Endothelial cell of umbilical vein (primary cell): ENCODE measurements at places on chromosomes 3 and 15. TPM values are rescaled to one million over a fixed set of nuclear protein-coding genes. Genes with fewer than 3 reads are reported as not detected.

GRCh38 chr3:62732183-62732904 is 142.9 kb downstream of the CADPS start:
- DNase-seq = no peak
- no peak overlapping the region for H3K4me3 ChIP-seq
- H3K36me3 ChIP-seq = no peaks in the 10 kb centered on the region

- H3K27ac ChIP-seq = no peak overlapping the region
- H3K4me3 ChIP-seq = no peak overlapping the region
- H3K4me1 ChIP-seq = no peaks in the 10 kb centered on the region
- no peak for DNase-seq
- no peaks in the 10 kb centered on the region for H3K36me3 ChIP-seq
Observed at GRCh38 chr15:47431501-47431900, 285.8 kb upstream of the SEMA6D start.

- H3K27me3 ChIP-seq = peaks cover 4% of the 10 kb centered on the region
- no peak for DNase-seq
- H3K4me1 ChIP-seq = no peaks in the 10 kb centered on the region
Observed at GRCh38 chr3:87161851-87162250, 65.3 kb upstream of the CHMP2B start.

GRCh38 chr3:64140651-64141050 is 84.6 kb downstream of the PRICKLE2 start:
- peaks cover 2% of the 10 kb centered on the region for H3K36me3 ChIP-seq
- no peaks in the 10 kb centered on the region for H3K27me3 ChIP-seq
- no peak for DNase-seq
- H3K27ac ChIP-seq = no peak overlapping the region
- no peak overlapping the region for H3K4me3 ChIP-seq
- H3K4me1 ChIP-seq = no peaks in the 10 kb centered on the region

Gene TCTA
- 18.6 and 21.9 TPM in 2 replicates for total RNA-seq

Gene ZBTB38
- 83.4 and 85.2 TPM in 2 replicates for total RNA-seq

DNA sequence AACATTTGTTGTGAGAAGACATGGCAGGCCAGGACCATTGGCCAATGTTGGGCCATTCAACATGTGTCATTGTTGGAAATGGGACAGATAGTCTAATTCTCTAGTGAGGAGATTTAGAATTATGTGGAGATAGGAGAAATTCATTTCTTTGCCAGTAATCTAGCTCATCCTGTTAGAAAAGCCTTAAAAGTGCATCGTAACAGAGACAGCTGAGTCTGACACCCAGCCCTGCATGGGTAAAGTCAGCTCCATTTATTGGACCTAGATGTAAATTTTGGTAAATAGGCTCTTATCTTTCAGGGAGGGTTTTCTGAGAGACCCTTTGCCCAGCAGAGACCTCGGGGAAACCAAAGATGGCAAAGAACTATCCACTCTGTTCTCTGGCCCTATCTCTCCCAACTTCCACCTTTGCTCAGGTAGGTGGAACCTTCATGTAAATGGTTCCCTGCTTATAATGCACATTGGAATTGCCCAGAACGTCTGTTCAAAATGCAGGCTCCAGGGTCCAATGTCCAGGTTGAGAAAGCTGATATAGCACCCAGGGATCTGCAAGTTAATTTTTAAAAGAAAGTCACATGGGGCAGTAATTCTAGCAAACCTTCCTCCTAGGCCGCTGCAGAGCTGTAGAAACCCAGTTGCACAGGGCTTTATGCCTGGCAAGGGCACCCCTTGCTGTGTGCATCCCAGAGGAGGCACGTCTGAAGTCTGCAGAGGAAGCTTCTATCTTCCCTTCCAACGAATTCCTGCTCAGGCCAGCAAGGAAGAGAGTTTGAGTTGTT is 365.9 kb upstream of the PROK2 start:
- no peak overlapping the region for H3K27ac ChIP-seq
- no peaks in the 10 kb centered on the region for H3K4me1 ChIP-seq
- no peak for DNase-seq
- H3K36me3 ChIP-seq = no peaks in the 10 kb centered on the region
- H3K4me3 ChIP-seq = no peak overlapping the region

Gene ROPN1
- not detected in 2 replicates for total RNA-seq
